NCI-H1092 (cell line): ENCODE measurements at places on chromosomes 1 and 21.

- DNase-seq: no peak
These were observed 55.3 kb downstream of the GORAB start for GRCh38 chr1:170587253-170587593.

- no peak for DNase-seq
These were observed 220.7 kb upstream of the C1orf174 start for GRCh38 chr1:4120557-4121292.

DNA sequence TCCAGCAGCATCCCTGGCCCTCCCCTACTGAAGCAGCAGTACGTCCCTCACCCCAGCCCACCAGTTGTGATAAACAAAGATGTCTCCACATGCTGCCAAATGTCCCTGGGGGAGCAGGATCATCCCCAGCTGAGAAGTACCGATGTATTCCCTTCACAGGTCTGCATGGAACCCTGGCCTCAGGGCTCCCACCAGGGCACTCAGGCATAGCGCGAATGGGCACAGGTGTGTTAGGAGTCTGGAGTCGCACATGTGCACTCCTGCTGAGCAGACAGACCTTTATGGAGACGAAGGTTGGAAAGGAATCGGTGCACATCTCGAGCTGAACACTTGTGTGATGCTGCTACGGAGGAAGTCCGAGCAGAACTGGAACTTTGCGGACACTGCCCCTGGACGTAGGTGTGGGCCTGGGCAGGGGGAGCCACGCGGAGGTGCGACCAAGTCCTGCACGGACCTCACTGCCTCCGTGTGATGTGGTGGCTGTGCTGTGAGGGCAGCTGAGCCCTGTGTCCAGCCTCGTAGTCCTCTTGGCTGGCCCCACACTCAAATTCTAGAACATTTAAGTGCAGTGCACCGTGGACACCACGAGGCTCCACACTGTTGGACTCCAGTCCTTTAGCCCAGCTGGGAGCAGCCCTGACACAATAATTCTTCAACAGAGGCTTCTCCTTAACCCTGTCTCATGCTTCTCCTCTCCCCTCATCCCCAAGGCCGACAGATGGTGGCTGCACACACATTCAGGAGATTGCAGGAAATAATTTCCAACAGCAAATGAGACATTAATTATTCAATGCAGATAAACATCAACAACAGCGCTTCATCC is 43.4 kb downstream of the RSPH1 start:
- DNase-seq: no peak

DNA sequence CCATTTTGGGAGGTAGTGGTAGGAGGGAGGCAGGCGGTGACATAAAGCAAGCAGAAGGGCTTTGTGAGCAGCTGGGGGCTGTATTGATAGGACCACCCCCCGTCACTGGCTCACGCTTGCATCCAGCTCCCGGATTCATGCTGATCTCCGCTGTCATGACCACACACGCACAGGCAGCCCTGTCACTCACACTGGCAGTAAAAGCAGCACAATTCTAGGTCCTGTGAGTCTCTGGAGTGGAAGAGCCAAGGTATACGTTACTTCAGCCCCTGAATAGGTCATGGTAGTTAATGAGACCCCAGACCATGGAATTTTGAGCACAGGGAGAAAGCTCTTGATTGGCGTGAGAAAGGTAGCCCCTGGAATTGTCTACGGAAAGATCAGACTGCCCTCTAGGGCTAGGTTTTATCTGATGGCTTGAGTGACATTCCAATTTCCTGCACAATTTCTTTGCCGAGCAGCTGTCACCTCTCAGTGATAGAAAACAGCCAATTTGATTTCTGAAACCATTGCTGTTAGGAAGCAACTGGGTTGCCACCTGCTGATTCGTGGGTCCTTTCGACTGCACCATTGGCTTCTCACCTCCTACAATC is 5.4 kb downstream of the OR2B11 start:
- no peak for DNase-seq

GRCh38 chr1:226901421-226901820 is 31.0 kb downstream of the PSEN2 start:
- no peak for DNase-seq

DNA sequence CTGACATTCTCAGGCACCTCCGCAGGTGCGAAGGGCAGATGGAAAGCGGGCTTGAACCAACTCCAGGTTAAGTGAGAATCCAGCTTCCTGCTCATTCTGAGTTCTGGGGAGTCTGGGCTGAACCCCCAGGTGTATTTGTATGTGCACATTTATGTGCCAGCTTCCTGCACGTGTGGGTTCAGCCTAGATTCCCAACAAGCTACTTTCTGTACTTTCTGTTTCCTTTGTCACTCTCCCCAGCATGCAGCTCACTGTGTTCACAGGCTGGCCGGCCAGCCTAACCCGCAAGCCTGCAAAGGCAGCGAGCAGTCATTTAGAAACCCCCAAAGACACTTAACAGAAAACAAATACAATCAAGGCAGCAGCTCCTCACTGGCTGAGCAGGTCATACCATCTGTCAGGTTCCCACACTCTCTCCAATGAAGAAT is 1.3 kb upstream of the IL19 start:
- no peak for DNase-seq

DNA sequence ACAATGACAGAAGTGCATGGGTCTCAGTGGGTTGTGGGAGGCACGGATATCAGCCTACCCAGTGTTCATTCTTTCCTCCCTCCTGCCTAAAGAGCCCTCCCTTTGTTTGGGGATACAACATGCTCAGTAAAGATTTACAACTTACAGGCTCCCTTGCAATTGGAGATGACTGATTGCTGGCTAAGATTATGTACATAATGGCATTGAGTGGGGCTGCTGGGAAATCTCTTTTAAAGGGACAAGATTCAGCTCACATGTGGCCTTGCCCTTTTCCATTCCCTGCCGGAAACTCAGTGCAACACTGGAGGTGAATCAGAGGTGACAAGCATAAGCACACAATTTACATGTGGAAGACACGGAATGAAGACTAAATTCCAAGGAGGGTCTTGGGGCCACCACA is 83.7 kb upstream of the CHRM3 start:
- DNase-seq: no peak

DNA sequence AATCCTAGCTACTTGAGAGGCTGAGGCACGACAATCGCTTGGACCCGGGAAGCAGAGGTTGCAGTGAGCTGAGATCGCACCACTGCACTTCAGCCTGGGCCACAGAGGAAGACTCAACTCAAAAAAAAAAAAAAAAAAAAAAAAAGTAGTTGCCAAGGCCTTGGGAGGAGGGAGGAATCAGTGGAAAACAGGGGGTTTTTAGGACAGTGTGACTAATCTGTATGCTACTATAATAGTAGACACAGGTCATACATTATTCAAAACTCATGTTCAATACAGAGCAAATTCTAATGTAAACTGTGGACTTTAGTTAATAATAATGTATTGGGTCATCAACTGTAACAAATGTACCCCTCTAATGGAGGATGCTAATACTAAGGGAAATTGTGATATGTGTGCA is 51.7 kb upstream of the CTPS1 start:
- DNase-seq: no peak

- DNase-seq: no peak
These were observed 151.4 kb downstream of the AMY1C start for GRCh38 chr1:103901072-103901471.

DNA sequence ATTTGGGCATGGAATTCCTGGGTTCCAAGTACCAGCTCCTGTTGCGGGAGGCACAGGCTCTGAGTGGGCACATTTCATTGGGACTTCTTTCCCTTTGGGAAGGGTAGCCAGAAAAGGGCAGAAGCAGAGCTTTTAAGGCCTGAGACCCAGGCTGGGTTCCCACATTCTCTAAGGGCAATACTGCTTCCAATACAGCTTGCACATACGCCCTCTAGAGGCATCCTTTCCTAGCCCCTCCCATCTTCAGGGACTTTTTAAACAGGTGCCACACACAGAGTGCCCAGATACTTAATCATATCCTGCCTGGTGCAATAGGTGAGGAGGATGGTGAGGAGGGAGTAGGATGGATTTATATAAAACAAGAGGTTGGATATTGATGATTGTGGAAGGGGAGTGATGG is 5.7 kb downstream of the GPR88 start:
- no peak for DNase-seq
